ENCODE measurements at places on chromosomes 2 and 18.

DNA sequence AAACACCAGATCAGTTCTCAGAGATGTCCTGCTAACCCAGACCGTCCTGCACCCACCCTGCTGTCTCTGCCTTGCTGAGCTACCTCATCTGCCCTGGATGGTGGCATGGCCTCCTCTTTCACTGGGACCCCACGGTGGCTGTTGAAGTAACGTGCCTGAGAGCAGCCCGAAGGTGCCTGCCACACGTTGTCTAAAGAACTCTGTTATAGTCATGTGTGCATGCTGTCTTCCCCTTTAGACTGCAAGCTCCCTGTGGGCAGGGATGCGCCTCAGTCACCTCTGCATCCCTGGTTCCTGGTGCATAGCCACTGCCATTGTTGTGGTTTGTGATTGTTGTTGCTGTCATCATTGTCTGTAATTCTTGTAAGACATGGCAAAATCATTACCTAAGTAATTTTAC lies 235.9 kb downstream of the EIPR1 start:
- DNase-seq, result no peak

DNA sequence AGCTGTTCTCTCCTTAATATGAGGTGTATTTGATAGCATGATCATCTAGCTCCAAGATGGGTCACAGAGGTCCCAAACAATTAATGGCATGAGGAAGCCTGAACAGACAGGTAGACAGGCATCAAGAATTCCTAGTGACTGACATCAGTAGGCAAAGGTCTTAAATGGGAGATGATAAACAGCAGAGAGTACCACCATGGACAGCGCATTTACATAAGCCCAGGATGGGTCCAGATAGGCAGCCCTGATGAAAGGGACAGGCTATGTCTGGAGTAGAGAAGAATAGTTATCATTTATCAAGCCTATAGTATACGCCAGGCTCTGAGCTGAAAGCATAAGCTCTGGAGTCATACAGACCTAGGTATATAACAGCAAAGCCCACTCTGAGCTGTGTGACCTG lies 434.7 kb upstream of the SETBP1 start:
- DNase-seq, result no peak

- no peak for DNase-seq
These were observed 14.6 kb upstream of the MEP1B start for GRCh38 chr18:32175265-32175664.

DNA sequence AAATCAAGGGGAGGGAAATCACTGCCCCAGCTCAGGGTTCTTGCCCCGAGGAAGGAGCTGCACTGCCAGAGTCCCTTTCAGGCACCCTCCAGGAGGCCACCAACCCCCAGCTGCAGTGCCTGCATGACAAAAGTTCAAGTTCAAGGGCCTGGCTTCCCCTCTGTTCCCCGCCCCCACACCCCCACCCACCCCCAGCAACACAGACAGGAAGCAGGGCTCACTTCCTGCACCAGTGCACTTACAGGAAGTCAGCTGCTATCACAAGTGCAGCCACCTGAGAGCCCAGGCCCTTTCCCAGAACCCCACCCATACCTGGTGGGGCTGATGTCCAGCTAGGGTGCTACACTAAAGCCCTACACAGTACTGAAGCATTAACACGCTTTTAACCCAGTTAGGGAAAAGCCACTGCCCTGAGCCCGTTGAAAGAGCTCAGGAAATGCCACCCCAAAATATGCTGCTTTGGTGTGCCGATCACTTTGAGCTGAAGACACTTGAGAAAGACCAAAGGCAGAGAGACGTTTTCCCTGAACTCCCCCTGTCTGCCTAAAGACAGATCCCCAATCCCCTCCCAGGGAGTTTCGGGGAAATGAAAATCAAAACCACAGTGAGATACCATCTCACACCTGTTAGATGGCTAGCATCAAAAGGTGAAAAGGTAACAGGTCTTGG lies 109.9 kb upstream of the CAB39 start:
- DNase-seq, result no peak

GRCh38 chr2:102809291-102810189 lies 47.7 kb downstream of the TMEM182 start:
- no peak for DNase-seq

- no peak for DNase-seq
These were observed 361.2 kb upstream of the HNRNPA3 start for GRCh38 chr2:176851200-176851888.

DNA sequence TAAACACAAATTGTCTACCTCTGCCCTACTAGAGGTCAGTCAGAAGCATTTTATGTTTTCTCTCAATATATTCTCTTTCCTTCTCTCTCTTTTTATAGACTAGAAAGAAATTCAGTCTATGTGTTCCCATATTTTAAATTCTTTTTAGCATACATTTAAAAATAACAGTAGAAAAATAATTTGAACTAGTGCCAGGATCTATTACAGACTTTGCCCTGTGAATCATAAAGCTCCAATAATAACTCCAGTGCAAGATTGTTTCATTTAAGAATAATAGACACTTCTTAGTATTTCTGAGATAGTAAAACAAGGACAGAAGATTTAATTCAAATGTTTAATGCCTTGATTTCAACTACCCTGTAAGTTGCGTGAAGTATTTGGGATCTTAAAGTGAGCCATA lies 60.1 kb downstream of the ITGB6 start:
- no peak for DNase-seq

DNA sequence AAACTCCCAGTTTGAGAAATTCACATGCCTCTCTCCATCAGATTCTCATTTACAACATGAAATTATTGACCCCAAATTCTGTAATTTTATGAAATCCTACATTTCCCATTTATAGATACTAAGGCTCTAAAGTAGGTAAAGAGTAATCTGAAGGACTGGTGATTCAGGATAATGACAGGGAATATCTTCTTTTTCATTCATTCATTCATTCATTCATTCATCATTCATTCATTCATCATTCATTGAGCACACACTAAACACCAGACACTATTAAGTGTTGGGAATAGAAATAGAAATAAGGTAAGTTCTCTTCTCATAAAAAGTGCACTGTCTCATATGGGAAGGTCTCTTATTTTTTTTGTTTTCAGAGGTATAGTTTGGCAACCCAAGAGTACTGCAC lies 116.9 kb downstream of the TGIF1 start:
- no peak for DNase-seq

DNA sequence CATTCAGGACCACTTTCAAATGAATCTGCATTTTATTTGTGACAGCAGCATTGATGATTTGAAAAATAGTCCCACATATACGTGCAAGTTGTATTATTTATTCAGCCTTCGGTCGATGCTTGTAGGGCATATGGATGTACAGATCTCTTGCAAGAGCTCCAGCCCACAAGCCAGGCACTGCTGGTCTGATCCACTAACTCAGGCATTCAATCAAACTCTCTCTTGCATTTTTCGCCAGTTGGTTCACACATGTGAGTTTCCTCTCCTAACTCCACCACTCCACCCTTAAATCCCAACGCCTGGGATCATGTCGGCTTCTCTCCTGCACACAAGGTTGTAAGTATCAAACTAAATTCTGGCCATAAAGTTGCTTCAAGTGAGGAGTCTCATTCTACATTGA lies 318.7 kb downstream of the CYP26B1 start:
- DNase-seq, result no peak

DNA sequence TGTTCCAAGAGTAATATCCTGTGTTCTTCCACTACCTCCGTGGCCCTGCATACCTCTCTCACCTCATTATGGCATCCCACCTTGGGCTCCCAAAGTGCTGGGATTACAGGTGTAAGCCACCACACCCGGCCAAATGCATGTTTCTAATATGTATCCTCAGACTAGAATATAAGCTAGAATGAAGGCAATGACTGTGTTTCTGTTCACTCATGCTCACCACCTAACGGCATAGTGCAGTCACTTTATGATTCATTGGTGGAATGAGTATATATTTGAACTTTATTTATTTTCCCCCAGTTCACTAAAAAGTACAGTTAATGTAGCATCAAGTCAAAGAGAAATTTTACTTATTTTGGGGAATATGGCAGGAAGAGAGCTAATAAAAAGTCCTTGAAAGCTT lies 11.3 kb downstream of the PIGN start:
- DNase-seq, result no peak

- DNase-seq, result no peak
These were observed 352.4 kb upstream of the ACVR2A start for GRCh38 chr2:147492471-147492870.

- no peak for DNase-seq
These were observed 77.0 kb downstream of the PDCL3 start for GRCh38 chr2:100639588-100640390.

- DNase-seq, result no peak
These were observed 567.6 kb downstream of the PLCL1 start for GRCh38 chr2:198371921-198372543.

GRCh38 chr2:74778381-74779264 lies 55.3 kb upstream of the HK2 start:
- DNase-seq, result no peak

DNA sequence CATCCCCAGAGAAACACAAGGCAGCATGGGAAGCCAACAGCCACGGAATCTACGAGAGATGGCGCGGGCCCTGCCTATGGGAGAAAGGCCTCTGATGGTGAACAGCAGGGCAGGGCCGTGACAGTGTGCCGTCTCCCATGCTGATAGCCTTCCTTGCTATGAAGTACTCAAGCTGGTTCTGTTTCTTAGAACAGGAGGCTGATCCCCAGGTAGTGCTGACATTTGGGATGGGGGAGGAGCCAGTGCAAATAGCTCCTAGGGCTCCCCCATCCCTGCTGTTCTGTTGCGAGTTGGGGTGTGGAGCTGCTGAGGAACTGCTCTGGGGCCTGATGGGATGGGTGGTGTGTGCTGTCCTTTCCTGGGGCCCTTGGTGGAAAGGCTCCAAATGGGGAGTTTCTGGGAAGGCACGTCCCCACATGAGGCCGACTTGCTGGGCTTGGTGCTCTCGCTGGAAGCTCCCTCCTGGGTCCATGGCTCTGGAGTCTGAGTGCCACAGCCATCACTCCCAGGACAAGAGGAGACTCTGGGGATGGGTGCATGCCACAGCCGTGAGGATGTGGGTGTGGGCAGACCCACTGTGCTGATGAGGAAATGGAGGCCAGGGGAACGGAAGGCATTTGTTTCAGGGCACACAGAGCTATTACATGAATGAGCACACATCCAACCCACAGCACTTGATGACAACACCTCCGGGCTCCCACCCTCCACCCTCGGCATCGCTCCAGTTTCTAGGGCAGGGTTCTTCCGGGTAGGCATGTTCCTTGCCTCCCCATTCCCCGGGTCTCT lies 246.8 kb downstream of the HDAC4 start:
- DNase-seq, result no peak

All from Caco-2 (cell line).